Urinary bladder (tissue), 4 donors: ENCODE measurements at places on chromosomes 2 and 18. TPM values are rescaled to one million over a fixed set of nuclear protein-coding genes. Genes with fewer than 3 reads are reported as not detected.

TWIST2 gene
- total RNA-seq, result 20.5 TPM

FTCDNL1 gene
- 0.85 TPM for total RNA-seq

CENPA gene
- 6.1 TPM for total RNA-seq

DCDC2C gene
- 0.48 TPM for total RNA-seq

RPL31 gene
- total RNA-seq, result 1,407 TPM

LYG2 gene
- not detected for total RNA-seq

MC5R gene
- not detected for total RNA-seq

PTPRM gene
- 112 TPM for total RNA-seq

NTSR2 gene
- not detected for total RNA-seq

OSBPL6 gene
- total RNA-seq, result 1.9 TPM

DNA sequence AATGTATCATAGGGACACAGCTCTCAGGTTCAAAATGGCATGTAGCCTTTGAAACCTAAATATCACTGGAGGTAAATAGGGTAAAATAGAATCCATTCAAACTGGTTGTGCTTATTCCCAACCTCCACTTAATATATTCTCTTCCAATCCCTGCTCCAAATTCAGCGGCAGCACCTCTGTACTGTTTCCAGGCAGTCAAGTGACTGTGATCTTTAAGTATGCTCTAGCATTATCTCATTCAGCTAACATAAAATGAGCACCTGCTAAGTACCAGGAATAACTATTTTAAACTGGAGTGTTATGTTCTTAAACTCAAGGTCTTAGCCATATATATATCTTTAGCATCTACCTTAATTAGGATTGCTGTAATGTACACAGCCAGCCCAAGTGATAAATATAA lies 269.2 kb upstream of the SESTD1 start:
- DNase-seq, result no peak

DNA sequence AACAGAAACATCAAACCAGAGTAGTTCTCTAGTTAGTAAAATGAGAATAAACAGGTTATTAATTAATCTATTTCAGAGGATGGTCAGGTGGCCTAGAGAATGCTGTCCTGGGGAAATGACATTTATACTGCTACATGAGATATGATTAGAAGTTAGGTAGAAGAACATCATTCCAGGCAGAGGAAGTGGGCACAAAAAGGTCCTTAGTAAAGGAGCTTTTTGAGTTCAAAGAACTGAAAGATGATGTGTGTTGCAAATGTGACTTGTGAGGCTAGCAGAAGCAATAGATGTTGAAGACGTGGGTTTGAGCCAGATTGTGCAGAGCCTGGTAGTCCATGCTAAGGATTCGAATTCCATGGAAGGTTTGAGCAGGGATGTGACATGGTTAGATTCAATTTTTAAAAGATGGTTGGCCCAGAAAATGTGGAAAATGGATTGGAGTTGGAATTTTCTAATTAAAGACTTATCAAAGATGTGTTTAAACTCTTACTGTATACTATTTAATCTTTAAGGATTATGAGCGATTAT lies 34.2 kb downstream of the RAB10 start:
- no peak for DNase-seq

- DNase-seq, result no peak
Observed at GRCh38 chr2:27085673-27086089, 891 bp upstream of the KHK start.

- DNase-seq, result no peak
Observed at GRCh38 chr2:224449212-224450147, 47.6 kb upstream of the FAM124B start.

DNA sequence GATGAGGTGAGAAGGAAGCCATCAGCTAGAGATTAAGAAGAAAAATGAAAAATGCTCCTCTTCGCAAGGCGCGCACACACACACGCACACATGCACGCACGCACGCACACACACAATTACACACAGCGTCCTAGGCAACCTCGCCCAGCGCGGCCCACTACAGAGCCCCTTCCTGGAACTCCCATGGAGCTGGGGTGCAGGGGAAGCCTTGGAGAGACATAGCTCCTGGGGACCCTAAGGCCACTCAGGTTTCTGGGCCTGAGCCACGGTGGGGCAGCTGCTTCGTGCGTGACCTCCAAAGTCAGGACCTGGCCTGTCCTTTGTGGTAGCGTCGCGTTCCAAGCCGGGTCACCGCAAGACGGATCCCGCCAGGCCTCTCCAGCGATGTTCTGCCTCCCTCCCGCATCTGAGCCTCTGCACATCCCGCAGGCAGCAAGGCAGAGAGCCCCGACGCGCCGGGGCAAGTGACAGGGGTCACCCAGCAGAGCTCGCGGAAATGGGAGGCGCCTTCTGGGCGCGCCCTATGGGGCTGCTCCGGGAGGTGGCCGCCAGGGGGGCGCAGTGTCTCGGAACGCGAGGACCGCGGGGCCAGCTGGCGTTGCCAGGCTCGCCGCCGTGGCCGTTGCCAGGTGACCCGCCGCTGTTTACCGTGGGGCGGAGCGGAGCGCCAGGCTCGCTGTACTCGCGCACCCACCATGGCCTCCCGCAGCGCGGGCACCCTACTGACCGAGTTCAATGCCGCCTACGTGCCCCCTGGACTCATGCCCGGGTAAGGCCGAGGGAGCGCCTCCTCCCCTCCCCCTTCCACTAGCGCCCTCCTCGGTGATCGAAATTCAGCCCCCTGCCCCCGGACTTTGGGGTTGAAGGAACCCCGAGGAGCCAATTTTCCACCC lies 79.0 kb downstream of the CIB4 start:
- DNase-seq, result no peak

DNA sequence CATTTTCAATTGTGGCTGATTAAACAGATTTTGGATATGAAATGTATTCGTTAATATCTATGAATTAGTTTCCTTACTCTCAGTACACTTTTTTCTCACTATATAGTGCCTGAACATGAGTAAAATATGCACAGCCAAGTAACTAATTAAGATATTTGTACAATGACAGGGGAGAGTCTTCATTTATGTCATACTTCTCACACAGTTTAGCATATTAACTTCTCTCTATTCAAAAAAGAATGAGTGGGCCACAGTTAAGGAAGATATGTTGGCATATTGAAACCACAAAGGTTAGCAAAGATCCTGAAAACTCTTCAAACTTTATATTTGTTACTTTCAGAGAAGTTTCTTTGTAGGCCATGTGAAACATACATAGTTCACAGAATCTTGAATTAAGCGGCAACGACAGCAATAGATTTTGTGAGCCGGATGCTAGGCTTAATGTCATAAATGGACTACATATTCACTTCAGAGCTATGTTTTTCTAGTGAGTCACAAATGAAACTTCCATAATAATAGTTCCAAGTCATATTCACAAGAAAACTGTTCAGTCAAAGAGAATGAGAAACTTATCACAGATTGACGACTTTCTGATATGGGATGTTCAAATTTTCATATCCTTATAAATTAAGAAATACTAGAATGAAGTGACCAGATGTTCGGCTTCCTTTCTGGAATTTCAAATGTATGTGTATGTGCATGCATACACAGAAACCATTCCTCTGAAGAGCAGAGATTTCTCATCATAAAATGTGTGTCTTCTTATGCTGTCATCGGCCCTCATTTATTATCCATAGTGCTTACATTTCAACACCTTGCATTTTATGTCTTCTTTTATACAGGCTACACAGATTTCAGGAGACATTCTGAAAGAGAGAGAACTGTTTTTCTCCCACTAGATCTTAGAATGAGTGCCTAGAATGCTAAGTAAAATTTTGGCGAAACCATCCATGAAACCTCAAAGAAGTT lies 584.0 kb downstream of the SATB2 start:
- no peak for DNase-seq

GRCh38 chr2:68700560-68700959 lies 34.1 kb upstream of the ARHGAP25 start:
- DNase-seq, result no peak

DNA sequence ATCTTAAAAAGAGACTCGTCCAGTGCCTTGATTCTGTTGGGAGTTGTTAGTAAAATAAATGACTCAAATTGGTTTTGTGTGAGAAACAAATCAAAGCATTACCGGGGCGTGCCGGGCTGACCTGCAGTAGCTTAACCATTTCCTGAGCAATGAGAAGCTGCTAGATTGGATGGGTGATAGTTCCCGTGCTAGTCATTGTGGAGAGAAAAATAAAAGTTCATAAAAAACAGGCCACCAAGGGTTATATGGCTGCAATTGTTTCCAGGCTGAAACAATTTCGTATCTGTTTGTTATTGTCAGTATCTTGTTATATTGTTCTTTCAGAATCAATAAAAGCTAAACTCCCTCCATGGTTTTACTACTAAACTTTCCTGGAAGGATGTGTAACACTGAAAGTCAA lies 314.4 kb downstream of the MTX2 start:
- no peak for DNase-seq

GRCh38 chr18:76126327-76126726 lies 368.7 kb downstream of the ZNF516 start:
- DNase-seq, result no peak

- no peak for DNase-seq
Observed at GRCh38 chr18:251572-251971, 16.3 kb downstream of the THOC1 start.

DNA sequence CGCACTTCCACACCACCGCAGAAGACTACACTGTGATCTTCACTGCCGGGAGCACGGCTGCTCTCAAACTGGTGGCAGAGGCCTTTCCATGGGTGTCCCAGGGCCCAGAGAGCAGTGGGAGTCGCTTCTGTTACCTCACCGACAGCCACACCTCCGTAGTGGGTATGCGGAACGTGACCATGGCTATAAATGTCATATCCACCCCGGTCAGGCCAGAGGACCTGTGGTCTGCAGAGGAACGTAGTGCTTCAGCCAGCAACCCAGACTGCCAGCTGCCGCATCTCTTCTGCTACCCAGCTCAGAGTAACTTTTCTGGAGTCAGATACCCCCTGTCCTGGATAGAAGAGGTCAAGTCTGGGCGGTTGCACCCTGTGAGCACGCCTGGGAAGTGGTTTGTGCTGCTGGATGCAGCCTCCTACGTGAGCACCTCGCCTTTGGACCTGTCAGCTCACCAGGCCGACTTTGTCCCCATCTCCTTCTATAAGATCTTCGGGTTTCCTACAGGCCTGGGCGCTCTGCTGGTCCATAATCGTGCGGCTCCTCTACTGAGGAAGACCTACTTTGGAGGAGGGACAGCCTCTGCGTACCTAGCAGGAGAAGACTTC lies 12.5 kb downstream of the MOCOS start:
- no peak for DNase-seq

- DNase-seq, result no peak
Observed at GRCh38 chr2:237600205-237600846, 9.8 kb upstream of the RAB17 start.

GRCh38 chr2:98088261-98088660 lies 1.3 kb downstream of the VWA3B start:
- DNase-seq, result no peak

DNA sequence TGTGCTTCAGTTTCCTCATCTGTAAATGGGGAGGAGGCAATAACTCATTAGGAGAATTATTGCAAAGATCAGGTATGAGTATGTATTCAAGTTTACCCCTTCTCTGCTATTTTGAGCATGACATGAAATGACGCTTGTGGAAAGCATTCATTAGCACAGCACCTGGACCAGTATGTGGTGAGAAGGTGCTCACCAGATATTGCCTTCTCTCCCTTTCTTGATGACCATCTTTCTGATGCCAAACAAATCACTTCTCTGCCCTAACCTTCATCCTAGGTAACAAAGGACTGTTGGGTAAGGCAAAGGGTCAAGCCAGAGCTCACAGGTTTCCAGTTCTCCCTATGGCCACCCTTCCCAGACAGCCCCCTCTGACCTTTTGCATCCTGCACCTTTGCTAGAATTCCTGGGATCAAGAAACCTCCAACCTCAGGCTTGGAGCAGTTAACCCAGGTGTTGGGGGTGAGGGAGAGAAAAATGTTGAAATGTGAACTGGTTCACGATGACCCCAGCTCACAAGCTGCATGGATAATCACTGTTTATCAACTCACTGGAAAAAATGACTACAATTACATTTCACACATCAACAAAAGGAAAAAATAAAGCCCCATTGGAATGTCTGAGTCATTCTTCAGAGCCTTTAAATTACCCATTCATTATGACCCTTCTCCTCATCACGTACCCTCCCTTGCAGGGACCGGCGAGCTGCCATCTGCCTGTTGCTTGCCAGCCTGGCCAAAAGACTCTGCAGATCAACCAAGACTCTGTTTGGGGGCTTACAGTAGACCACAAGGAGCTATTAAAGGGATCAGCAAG lies 41.6 kb downstream of the LBH start:
- no peak for DNase-seq

GRCh38 chr18:31424383-31424988 lies 23.1 kb upstream of the DSG3 start:
- DNase-seq, result no peak

DNA sequence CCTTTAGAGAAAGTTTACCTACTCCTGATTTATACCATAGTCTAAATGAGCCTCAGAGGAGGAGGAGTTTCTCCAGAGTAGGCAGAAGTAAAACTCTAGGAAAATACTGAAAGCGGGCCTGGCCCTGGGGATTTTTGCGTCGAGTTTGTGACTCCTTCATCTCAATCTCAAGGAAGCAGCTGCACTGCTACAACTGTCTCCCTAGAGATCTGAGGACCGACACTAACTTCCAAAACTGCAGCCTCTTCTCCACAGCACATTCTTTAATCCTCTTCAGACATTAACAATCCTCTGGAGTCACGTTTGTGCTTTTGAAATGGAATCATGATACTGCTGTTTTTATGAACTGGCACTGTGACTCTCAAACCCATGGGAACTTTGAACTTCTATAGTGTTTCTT lies 281.4 kb downstream of the KCNS3 start:
- no peak for DNase-seq

DNA sequence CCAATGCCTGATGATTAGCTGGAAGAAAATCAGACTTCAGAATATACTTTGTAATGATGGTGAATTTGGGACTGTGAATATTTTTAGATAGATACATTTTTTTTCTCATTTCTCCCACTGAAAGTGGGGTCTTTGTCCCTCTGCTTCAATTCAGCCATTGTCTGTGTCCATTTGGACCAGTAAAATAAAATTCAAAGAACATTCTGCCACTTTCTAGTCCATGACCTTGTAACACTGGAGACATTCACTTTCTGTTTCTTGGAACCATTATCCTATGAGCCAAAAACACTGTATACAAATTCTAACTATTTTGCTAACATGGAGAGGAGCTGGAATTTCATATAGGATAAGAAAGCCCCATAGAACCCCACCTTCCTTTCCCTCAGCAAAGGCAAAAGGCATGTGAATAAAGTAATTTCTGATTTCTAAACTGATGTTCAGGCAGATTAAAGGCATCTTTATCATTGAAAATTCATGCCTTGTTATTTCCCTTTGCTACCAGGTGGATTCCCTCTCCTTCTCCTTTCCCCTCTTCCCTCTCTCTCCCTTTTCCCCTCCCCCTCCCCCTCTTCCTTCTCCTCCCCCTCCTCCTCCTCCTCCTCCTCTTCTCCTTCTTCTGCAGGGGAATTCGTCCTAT lies 2010.4 kb upstream of the LRRTM1 start:
- no peak for DNase-seq

- no peak for DNase-seq
Observed at GRCh38 chr2:80102026-80102425, 202.5 kb downstream of the LRRTM1 start.
